T47D (cell line): ENCODE measurements at places on chromosomes 2 and 18.

GRCh38 chr2:182435754-182436153 is 8.9 kb upstream of the PDE1A start:
- no peak for DNase-seq

DNA sequence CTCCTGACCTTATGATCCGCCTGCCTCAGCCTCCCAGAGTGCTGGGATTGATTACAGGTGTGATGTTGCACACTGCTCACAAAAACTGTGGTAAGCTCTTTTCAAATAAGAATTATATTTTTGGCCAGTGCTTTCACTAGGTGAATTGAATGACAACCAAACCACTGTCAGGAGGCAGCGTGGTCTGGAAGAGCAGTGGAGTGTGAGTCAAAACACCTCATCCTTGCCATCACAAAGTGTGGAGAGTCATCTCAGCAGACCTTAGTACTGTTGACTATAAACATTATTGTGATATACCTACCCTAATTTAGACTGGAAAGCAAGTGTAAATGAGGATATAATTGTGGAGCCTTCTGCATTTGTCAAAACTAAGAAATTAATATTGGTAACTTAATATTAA is 61.3 kb downstream of the UBE2E3 start:
- DNase-seq: no peak

DNA sequence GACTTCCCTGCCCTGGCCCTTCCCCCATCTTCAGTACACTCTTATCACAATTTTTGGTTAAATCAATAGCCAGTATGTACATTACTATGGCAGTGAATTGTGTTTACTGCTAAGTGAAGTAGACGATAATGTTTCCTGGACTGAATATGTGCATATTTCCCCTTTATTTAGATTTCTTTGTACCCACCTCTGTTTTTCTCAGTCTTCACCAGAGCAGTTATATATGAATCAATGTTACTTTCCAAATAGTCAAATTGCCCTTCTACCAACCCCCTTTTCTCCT is 97.1 kb upstream of the HS6ST1 start:
- no peak for DNase-seq

DNA sequence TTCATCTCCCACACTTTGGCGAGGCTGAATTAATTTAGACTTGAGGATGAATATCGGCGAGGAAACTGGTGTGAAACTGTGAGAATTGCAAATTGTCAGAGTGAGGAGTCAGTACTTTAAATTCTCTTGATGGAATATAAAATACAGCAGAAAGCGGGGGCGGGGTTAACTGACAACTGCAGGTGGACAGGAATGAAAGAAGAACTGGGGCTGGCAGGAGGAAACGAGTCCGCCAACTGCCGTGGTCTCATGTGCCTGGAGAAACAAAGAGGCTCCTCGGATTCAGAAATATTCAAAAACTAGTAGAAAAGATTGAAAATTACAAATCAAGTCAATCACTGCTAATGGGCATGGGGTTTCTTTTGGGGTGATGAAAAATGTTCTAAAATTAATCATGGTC is 44.3 kb downstream of the MOGAT1 start:
- DNase-seq: no peak

DNA sequence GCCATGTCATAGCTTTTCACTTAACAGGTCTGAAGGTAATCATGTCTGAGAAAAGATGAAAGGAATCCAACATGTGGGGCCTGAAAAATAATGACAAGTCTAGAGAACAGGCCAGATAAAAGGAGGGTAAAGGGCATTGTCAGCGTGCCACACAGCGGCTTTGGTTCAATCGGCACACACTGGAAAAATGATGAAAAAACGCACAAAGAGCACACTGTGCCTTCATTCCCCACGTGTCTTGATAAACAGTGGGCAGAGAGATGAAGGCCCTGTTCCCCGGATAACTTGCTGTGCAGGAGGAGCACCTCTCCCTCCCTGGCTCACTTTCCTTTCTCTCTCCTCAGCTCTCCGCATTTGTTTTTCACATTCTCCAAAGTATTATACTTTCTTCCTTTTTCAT is 766.3 kb downstream of the TDRD15 start:
- no peak for DNase-seq

- DNase-seq: peak; percentile 63
These were observed 63.3 kb upstream of the GALNT5 start for GRCh38 chr2:157194097-157194688.

GRCh38 chr2:217045700-217046475 is 186.0 kb upstream of the TNP1 start:
- DNase-seq: no peak

DNA sequence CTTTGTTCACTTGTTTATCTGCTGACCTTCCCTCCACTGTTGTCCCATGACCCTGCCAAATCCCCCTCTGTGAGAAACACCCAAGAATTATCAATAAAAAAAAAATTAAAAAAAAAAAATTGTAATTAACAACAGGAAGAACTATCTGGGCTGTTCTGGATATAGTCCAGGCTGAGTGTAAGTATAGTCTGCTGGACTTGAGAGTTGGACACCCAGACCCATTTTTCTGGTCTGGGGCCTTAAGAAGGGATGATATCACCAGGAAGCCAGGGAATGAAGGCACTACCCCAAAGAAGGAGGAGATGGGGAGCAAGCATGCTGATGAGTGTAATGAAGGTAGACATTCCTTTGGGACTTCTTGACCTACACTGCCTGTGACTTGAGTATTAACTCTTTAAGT is 72.1 kb upstream of the ZFP36L2 start:
- DNase-seq: no peak

- DNase-seq: peak; percentile 40
These were observed 47.1 kb upstream of the CCDC150 start for GRCh38 chr2:196592331-196592910.

DNA sequence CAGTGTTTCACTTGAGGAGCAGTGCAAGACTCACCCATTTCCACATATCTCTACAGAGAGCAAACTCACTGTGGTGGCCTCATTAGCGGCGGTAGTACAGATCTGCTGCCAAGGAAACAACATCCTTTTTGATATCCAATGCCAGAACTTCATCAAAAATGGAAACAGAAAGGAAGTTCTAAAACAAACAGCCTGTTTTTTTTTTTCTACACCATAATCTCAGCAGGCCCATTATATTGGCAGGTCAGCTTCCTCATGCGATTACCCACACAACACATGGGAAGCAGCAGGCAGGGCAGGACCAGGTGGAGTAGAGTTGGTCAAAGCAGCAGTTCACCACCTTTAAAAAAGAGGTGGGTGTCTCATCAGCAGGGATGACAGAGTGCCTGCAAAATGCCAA is 678.9 kb upstream of the CELF4 start:
- no peak for DNase-seq

- no peak for DNase-seq
These were observed 57.8 kb upstream of the ID2 start for GRCh38 chr2:8623958-8624591.

DNA sequence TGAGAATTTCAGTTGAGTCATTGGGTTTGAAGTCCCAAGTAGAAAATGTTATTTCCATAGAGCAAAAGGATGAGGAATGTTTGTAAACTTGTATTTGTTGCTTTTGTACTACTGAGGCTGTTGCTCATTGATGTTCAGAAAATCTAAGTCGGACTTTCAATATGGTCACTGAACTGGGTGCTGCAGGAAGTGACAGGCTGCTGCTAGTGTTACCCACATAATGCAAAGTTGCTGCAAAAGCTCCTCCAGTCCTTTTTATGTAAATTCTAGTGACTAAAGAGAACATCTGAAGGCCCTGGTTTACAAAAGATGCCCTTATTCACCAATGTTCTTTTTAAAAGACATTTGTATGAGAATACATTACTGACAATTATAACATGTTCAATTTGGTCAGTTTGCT is 131.1 kb upstream of the FAM98A start:
- no peak for DNase-seq

GRCh38 chr2:203596183-203596582 is 61.1 kb upstream of the RAPH1 start:
- DNase-seq: no peak

- no peak for DNase-seq
These were observed 1.1 kb upstream of the FN1 start for GRCh38 chr2:215436705-215437565.

DNA sequence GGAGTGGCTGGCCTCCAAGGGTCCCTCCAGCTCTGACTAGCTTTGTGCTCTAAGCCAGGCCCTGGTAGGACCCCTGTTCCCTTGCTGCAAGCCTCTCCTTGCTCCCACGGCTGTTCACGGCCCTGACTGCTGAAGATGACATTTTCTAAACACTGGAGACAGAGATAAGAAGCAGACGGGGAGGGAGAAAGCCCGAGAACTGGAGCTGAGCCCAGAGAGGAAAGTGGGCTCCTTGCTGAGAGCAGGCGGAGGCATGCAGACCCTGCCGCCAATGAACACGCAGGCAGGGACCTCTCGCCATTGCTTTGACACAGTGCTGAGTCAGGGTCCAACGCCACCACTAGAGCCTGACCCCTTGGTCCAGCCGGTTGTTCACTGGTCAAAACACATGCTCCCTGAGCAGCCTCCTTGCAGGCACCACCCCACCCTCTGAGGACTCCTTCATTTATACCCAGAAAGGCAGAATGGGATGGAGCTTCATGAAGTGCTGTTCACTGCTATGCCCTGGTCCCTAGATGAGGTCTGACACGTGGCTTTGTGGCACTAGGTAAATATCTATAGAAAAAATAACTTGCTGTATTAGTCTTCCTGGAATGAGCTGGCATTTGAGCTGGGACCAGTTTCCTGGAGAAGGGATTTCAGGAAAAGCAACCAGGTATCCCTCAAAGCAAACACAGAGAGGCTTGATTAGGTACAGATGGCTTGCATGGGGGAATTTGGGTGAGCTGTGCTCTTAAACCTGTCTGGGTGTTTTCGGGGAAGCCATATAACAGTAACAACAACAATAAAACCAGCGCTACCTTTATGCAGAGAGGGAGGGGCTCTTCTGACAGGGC is 65.7 kb downstream of the MCFD2 start:
- no peak for DNase-seq

- DNase-seq: no peak
These were observed 601.9 kb upstream of the REG3G start for GRCh38 chr2:78423631-78424030.

DNA sequence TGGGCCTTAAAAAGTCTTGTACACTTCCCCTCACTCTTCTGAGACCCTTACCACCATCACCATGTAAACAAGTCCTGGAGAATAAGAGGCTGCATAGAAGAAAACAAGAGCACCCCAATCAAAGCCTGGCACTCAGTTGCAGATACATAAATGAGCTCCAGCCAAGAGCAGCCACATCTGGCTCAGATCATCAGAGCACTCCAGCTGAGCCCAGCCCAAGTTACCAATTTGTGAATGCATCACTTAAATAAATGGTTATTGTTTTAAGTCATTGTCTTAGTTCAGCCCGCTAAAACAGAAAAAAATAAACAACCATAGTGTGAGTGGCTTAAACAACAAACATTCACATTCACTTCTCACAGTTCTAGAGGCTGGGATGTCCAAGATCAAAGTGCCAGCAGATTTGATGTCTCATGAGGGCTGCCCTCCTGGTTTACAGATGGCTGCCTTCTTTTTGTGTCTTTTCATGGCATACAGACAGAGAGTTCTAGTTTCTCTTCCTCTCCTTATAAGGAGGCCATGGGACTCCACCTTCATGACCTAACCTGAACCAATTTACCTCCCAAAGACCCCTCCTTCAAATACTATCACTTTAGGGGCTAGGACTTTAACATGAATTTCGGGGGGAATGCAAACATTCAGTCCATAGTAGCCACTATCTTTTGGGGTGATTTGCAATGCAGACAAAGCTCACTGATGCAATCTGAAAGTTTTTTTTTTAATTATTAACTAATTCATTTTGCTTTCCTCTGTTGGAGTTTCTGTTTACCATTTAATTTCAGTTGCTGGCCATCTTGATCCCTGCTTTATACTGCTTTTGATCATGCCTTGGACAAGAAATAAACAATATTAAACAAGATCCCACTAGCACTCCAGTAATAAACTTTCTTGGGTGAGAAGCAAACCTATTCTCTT is 187.5 kb upstream of the ACVR2A start:
- DNase-seq: no peak

DNA sequence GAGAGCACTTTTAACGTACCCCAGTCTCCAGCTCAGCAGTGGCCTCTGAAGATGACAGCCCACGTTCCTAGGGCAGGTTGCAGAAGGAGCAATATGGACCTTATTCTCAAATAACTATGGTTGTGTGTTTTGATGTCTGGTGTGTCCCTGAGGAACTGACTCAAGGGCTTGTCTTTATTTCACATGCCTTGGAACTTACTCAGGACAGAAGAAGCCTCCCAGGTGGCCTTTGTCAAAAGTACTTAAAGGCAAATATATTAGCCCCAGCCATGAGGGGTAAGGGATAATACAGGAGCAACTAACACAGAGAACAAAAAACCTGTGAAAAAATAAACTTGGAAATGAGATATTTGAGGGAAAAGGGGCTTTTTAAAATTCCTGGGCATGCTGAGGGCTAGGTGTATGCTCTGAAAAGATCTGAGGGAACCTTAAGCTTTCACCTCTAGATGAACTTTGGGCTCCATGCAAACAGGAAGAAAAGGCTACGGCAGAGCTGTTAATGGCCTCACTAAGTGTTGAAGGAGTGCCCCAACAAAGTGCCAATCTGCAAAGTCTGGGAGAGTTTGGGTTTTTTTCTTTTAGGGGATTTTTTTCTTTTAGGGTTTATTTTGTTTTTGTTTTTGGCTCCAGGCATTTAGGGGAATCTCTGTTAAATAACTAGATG is 40.3 kb downstream of the SRBD1 start:
- DNase-seq: no peak

- DNase-seq: peak; percentile 40
These were observed 7.2 kb downstream of the BOLL start for GRCh38 chr2:197777823-197778407.

DNA sequence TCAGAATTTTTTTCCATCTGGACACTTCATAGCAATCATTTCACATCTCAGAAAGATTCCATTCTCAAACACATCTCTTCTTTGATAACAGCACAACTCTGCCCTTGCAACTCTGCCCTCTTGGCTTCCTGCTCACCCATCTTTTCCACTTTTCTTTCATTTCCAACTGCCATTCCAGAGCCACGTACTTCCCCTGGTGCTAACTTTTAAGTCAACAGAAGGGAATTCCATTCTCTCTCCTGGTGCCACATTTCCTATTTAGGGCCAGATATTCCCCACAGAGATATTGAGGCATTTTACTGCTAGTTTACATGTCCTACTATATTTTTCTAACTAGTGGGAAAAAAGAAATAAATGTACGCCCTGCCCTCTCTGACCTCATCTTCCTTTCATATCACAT is 590.2 kb downstream of the ARHGAP15 start:
- no peak for DNase-seq

GRCh38 chr2:46135228-46135855 is 161.9 kb upstream of the EPAS1 start:
- DNase-seq: no peak

- DNase-seq: peak; percentile 5
These were observed 263.8 kb upstream of the CDH19 start for GRCh38 chr18:66867653-66868052.

DNA sequence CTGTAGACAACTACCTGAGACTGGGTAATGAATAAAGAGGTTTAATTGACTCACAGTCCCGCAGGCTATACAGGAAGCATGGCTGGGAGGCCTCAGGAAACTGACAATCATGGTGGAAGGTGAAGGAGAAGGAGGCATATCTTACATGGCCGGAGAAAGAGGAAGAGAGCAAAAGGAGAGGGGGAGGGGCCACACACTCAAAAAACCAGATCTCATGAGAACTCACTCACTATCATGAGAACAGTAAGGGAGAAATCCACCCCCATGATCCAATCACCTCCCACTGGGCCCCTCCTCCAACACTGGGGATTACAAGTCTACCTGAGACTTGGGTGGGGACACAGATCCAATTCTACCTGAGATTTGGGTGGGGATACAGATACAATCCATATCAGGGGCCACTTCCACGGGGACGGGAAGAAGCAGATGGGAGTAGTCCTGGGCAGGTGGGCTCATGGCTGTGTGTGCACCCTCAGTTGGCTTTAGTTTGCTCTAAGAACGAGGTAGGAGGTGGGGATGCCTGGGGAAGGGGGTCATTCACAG is 9.9 kb downstream of the MAB21L4 start:
- DNase-seq: no peak
